SIG-M5 (cell line): ENCODE measurements at places on chromosomes 5 and 9.

GRCh38 chr5:153480401-153480800, 10.1 kb upstream of the GRIA1 start:
- DNase-seq = no peak

GRCh38 chr9:121972501-121972981, 120.6 kb downstream of the TTLL11 start:
- no peak for DNase-seq

DNA sequence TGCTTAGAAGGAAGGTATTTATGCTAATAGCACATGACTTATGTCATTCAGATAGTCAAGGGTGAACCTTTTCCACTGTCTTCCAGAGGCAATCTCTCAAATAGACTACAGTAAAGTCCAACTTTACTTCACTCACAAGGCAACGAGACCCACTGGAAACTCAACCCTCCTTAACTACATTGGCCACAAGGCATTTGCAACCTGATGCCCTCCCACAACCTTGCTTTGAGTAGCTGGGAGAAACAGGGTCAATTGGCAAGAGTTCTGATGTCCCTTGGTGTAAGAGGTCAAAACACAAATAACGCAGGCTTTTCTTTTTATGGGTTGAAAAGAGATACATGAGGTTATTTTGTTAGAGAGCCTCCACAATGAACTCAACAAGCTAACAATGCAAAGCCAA, 6.1 kb downstream of the GAS1 start:
- DNase-seq = no peak

DNA sequence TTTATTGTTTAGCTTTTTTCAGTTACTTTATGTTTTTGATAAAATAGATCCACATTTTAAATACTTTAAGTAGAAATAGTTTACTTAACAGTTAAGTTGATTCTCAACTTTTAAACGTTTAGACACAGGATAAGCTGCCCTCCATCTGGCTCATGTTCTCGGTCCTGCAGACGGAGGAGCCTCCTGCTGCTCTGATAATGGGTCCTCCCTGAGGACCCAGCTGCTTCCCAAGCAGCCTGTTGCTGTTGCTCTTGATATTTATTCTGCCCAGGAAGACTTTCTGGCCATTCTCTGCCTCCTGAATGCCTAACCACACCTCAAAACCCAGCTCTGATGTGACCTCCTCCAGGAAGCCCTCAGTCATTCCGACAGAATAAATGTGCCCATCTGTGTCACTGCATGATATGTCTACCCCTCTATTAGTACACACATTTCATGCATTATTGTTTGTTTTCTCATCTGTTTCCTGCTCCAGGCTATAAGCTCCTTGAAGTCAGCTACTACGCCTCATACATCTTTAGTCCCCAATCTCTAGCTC, 267.2 kb upstream of the MSX2 start:
- DNase-seq = no peak

- DNase-seq = no peak
These were observed 1.9 kb downstream of the MTAP start for GRCh38 chr9:21804331-21804730.

DNA sequence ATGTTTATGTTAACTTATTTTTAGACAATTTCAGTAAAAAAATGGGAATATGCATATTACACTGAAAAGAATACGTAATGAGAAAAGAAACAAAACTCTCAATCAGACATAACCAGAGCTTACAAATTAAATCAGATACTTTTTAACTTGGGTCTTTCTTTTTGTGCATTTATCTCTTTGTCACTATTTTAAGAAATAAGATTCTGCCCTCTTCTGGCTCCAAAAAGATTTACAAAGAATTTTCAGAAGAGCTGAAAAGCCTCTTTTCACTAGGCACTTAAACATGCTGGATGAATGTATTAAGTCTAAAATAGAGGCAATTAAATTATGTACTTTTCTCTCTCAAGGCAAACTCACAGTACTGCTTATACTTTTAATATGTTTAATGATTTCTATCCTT, 55.5 kb downstream of the CEP120 start:
- DNase-seq = no peak

- DNase-seq = no peak
These were observed 158.3 kb downstream of the DOCK2 start for GRCh38 chr5:169795338-169795737.

- DNase-seq = no peak
These were observed 1229.5 kb upstream of the CDH6 start for GRCh38 chr5:29963956-29964355.

- no peak for DNase-seq
These were observed 7.1 kb upstream of the AFAP1L1 start for GRCh38 chr5:149264439-149265067.

DNA sequence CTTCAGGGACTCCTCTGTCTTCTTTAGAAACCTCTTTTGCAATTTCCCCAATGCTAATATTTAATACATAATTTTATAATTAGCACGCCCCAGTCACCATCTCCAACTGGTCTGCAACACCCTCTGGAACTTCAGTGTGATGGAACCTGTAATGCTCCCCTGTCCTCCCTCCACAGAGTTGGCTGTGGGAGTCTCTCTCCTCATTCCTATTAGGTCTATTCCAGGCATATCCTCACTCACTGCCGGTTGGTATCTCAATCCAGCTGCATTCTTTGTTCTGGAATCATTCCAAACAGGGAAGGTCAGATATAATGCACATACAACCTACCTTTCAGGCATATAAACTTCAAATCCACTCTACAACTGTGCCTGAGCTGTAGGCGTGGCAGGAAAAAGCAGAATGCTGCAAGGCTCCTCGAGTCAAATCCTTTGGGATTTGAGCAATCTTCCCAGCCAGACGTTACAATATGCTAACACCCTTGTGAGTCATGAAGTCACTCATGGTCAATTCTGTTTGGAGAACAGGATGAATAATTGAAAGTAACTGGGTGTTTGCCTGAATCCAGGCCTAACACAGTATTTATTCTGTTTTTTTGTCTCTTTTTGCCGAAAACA, 293.8 kb downstream of the CWC27 start:
- no peak for DNase-seq

- DNase-seq = no peak
These were observed 13.9 kb upstream of the UBLCP1 start for GRCh38 chr5:159249158-159249557.

DNA sequence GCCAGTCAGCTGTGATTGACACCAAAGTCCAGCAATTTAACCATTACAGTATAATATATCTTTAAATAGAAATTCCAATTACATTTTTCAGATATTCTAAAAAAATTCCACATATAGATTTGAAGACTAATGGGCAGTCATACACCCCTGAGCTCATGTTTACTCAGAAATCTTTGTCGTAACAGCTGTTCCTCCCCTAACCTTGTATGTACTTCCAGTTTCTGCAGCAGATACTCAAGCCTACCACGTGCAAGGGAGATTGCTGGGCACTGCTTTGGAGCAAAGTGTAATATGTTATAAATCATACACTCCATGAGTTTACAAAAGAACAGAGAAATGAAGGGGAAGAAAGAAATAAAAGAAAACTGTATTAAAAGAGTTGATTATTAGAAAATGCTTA, 241.2 kb downstream of the TRIM32 start:
- no peak for DNase-seq
